ENCODE measurements at places on chromosomes 6 and 20.

- no peak for DNase-seq
Measured at GRCh38 chr20:36929290-36929689, 22.2 kb downstream of the SAMHD1 start.

GRCh38 chr6:139145661-139146060 lies 10.8 kb downstream of the HECA start:
- DNase-seq, result no peak

- DNase-seq, result no peak
Measured at GRCh38 chr6:16836144-16836981, 75.1 kb upstream of the ATXN1 start.

DNA sequence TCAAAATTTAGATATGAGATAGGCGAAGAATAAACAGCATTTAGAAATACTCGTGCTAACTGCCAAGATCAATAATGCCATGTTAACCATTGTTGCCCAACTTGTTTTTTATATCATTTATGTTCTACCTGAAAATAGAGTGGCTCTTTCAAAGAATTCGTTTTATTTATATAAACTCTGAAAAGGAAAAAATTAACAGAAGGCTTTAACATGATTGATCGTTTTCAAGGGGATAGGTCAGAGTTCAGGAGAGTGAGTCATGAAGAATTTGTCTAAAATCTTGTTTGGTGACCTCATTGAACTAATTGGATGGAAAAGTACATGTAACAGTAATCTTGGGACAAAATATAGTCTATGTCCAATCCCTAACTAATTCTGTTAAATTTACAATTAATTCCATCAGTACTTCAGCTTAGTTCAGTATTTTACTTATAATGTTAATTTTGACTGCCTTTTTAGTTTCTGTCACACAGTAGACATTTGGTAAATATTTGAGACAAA lies 11.1 kb upstream of the ELOVL2 start:
- no peak for DNase-seq

GRCh38 chr6:166156942-166157341 lies 10.7 kb downstream of the TBXT start:
- no peak for DNase-seq

GRCh38 chr6:137415127-137415833 lies 78.9 kb downstream of the OLIG3 start:
- peak; percentile 39 for DNase-seq

GRCh38 chr6:21437581-21437980 lies 156.0 kb upstream of the SOX4 start:
- DNase-seq, result no peak

DNA sequence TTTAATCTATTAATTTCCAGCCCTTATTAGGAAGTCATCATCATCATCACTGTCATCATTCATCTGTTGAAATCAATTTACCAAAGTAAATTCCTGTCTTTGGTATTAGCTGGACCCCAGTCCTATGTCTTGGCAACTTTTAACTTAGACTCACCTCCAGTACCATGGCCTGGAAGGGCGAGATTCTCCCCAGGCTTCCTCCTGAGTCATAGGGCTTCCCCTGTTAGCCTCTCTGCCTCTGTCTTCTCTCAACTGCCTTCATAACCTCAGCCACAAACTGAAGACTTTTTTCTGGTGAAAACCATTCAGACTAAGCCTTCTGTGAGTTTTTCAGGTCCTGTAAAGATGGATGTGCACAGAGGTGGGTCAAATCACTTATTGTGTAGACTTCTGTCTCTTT lies 95.0 kb downstream of the NKAIN2 start:
- DNase-seq, result peak; percentile 56

DNA sequence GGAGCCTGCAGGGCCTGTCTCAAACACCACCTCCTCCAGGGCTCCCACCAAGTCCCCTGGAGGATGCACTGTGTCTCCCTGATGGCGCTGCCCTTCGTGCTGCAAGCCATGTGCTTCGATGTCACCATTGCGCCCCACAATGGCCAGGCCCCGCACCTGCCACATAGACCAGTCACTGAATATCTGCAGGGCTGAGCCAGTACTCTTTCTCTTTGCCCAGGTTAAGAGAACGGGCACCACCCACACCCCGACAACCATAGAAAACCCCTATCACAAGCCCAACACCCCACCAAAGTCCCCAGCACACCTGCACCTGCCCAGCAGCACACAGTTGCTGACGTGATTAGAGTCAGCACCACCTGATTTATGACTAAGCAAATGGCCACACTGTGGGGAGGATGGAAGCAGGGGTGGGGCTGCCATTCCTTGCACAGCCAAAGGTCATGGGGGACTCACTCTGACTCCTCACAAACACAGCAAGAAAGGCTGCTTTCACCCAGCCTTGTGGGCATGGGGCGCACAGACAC lies 104.3 kb downstream of the SLC23A2 start:
- peak; percentile 36 for DNase-seq

- DNase-seq, result no peak
Measured at GRCh38 chr6:51472745-51473487, 614.5 kb downstream of the PKHD1 start.

DNA sequence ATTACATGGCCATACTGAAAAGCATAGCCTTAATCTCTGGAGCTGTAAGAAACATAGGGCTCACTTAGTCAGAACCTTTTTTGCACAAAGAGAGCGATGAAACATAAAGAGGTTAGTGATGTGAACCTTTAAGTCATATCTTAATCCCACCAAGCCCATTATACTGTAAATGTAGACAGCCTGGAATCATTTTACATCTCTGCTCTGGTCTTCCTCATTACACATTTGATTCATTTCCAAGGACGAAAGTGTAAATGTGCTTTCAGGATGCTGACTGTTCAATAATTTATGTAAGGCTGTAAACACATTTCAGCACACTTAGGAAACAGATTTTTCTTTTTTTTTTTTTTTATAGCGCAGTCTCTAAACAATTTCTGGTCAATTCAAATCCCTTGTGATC lies 131.3 kb upstream of the B3GAT2 start:
- DNase-seq, result no peak

DNA sequence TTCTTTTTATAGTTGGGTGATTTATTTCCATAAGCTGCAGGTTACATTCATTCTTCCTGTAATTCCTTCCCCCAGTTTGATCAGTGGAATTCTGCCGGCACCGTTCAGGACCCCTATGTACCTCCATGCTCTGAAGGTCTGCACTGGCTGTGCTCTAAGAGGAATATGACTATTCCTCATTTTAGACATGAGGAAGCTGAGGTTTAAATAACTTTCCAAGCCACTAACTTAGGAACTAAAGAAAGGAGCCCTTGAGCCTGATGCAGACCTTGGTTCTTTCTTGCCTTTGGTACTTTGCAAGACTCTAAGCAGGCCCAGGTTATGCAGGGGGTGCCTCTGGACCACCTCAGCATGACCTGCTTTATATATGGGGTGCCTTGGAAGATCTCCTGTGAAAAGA lies 318.5 kb downstream of the QKI start:
- no peak for DNase-seq

DNA sequence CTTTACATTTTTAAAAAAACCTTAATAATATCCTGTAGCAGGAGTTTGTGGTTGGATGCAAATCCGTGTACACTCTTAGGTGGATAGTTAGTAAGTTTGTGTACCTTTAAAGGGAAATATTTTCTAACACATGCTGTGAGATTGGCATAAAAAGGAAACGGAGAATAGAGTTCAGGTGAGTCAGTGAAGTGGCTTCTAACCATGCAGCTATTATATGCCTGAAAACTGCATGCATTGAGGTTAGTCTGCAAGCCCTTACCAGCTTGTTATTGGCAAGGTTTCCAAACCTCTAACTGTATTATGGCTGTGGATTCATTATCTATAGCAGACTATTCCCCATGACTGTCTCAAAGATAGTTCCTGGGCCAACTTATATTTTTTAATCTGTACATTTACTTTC lies 420.6 kb upstream of the MMS22L start:
- DNase-seq, result no peak

GRCh38 chr6:5667737-5668136 lies 339.0 kb downstream of the NRN1 start:
- DNase-seq, result no peak

DNA sequence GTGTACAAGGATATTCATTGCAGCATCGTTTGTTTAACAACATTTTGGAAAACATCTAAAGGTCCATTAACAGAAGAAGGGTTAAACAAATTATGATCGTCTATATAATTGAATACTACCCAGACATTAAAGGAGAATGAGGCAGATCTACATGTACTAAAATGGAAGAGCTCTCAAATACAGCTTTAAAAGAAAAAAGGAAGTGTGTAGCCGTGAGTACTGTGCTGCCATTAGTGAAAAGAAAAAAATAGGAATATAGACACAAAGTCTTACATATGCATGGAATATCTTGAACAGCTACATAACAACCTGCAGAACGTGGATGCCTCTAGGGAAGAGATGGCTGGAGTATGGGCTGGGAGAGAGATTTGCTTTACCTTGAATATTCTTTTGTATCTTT lies 37.9 kb downstream of the PRDM1 start:
- DNase-seq, result no peak

DNA sequence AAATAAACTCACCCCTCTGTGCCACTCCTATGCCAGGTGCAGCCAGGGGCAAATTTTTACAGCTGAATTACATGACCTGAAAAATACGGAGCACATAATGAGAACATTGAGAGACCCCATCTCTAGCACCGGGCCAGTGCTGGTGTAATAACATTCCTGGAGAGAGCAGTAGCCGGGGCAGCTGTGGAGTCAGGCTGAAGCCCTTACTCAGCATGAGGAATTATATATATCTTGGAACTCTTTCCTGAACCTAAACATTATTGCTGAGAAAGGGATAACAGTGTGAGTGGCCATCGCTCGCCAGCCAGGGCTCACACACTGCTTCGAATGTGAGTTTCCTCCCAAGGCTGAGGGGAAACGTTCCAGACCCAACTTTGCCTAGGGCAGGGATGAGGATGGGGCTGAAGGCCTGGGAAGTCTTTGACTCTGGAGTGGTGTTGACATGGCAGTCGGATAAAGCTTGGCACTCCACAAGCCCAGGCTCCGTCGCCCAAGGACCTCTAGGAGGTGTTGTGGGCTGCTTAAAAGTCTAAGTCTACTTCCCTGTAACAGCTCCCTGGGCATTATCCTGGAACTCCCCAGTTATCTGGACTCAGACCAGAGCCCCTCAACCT lies 269.8 kb downstream of the CDC5L start:
- no peak for DNase-seq

GRCh38 chr20:9409981-9410380 lies 104.4 kb upstream of the LAMP5 start:
- DNase-seq, result no peak

GRCh38 chr6:41191569-41191968 lies 9.4 kb downstream of the TREML2 start:
- DNase-seq, result no peak

DNA sequence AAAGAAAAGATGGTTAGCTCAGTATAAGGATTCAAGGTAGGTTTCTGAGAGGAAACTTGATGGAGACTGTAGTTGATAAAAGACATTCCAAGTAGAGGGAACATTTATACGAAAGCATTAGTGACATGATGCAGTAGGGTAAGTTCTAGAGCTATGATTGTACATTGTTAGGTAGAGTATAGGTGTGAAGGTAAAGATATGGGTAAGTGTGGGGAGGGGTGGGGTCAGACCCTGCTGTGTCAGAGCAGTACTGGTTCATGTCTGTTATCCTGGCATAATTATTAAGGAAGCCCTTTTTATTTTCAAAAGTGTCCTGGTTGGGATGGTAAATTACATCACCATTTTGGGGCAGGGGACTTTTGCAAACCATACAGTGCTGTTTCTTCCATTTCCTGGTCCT lies 635.8 kb downstream of the COL12A1 start:
- DNase-seq, result no peak

DNA sequence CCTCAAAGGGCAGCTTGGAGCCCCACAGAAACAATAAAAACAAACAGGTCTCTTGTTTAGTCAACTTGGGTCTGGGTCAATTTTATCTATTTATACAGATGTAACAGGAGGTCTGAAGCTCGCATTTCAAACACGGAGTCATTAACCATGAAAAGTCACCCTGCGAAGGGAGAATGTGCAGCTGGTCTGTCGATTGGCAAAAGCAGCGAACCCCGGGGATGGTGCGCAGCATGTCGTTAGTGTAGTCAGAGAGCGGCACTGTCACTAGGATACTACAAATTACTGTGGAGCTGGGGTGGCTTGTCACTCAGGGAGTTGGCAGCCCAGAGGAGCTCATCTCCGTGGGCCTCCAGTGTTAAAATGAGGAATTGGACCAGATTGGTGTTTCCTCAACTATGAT lies 190.4 kb upstream of the ARG1 start:
- DNase-seq, result peak; percentile 100

DNA sequence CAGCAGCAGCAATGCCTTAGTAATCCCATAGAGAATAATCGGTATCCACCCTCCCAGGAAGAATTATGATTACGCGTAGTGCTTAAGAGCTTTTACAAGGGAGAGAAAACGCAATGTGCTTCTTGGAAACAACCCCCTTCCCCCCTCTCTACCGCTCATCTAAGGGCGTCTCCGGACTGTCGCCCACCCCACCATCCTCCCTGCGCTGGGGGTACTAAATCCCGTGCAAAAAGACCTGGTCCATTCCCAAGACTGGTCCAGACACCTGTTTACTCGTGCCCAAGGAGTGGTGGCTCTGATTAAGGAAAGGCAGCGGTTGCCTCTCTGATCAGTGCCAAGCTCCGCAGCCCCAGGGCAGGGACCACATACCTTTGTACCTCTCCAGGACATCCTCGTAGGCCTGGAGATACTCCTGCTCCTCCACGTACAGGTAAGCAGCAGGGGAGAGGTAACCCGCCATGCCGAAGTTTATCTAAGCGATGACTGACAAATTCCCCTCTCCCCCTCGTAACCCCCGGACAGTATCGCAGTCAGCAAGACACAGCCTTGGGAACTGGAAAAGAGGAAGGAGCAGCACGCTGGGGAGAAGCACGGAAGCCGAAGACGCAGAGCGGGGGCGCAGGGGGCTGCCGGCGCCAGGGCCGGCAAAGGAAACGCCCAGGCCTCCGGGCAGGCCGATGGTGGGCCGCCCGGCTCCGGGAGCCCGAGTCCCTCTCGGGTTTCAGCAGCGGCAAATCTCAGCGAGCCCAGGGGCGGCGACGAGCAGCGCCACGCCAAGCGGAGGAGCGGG lies 112.0 kb upstream of the BEND6 start:
- peak; percentile 80 for DNase-seq

DNA sequence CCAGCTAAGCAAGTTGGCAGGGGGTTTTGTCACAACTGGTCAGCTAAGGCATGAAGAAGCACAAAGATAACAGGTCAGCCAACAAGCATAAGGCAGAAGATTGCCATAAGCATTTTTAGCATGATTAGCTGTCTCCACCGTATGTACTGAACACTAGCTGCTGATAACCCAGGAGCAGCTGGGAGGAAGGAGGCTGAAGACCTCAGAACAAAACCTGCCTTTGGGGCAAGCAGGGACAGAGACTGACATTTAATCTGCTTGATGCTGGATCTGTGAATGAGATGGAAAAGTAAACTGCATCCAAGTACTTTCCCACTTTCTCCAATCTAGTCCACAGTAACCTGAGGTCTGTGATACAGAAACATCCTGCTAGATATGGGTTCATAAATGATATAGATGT lies 353.0 kb upstream of the MAP3K7 start:
- DNase-seq, result no peak
